ENCODE measurements at places on chromosomes 5 and 9.

DNA sequence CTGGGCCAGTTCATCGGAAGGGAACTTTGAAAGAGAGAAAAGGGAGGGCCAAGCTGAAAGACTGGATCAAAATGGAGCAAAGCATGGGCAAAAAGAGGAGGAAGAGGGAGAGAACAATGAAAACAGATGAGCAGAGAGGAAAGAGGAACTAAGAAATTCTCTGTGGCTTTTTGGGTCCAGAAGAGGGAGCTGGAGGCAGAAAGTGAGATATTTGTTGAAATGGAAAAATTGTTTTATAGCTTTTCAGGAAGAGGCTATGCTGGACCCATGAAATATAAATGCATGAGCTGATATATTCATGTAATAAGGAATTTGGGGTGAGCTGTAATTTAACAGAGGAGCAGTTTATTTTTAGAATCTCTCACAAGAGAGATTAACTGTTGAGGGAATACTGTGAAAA is 457.3 kb downstream of the DMAC1 start:
- DNase-seq = peak; percentile 68

DNA sequence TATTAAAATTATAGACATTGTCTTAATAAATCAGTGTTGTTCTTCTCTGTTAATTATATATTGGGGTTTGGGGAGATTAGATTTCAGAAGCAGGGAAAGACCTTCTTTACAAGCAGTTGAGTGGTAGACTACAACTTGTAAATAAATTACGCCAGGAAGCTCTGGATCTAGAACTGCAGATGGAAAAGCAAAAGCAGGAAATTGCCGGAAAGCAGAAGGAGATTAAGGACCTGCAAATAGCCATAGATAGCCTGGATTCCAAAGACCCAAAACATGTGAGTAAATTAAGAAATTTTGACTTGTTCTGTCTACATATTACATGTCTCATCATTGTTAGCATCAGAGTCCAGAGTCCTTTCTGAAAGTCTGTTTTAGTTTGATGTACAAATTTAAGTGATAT is 43.5 kb downstream of the CNTRL start:
- no peak for DNase-seq

DNA sequence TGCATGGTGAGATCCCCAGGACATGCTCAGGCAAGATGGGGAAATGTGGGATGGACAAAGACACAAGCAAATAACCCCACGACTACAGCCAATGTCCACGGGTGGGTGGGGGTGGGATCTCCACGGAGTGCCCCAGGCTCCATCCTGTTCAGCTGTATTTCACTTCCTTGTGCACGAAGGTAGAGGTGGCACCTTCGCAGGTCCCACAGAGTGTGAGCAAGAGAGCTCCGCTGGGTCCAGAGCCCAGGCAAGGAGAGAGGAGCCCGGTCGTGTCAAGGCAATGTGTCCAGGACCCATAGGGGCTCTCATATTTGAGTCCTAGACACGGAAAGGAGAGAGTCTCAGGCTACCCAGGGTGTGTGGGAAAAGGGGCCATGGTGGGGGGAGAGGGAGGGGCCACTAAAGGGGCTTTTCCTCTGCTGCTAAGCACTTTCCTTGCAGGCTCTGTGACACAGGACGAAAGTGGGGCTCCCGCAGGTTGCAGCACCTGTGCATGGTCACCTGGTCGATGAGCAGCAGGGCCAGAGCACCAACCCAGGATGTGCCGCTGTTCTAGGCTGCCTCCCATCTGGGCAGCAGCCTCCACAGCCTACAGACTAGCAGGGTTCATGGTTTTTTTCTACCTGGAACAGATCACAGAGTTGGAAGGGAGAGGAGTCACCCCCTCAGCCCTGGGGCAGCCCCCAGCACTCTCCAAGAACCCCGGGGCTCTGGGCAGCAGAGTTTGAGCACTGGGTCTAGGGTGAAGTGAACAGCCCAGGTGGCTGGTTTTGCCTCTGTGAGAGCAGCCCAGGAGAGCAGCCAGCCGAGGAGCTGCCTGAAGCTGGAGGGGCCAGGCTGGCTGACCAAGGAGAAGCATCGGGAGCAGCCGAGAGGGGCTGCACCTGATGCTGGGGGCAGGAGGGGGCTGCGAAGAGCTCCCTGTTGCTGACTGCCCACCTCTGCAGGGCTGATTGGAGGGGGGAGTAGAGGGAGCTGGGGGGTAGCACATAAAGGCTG is 100.7 kb upstream of the MVB12B start:
- DNase-seq = no peak

- no peak for DNase-seq
These were observed at the start of gene ANKDD1B for GRCh38 chr5:75611311-75612225. ANKDD1B (plus strand) TSS chr5:75611453; CDS start chr5:75611635, 182 bp downstream.

DNA sequence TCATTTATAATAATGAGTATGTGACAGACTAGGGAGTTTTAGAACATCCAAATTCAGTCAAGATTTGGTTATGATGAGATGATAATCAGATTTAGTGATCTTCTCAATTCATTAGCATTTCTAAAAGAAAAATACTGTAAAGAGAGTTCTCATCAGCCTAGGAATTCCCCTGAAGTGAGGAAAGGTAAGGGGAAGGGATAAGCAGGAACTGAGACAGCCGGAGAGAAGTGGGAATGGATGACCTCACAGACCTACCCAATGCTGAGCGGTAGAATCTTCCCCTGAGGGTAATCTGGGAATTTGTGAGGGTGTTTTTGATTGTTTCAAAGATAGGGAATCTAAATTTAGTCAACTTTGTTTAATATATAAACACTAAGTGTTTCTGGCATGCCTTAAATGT is 16.7 kb upstream of the GPBP1 start:
- DNase-seq = no peak

Data from MV-4-11 (cell line).